Osteocyte (in vitro differentiated cells): ENCODE measurements at places on chromosomes 2 and 18. TPM values are rescaled to one million over a fixed set of nuclear protein-coding genes. Genes with fewer than 3 reads are reported as not detected.

DNA sequence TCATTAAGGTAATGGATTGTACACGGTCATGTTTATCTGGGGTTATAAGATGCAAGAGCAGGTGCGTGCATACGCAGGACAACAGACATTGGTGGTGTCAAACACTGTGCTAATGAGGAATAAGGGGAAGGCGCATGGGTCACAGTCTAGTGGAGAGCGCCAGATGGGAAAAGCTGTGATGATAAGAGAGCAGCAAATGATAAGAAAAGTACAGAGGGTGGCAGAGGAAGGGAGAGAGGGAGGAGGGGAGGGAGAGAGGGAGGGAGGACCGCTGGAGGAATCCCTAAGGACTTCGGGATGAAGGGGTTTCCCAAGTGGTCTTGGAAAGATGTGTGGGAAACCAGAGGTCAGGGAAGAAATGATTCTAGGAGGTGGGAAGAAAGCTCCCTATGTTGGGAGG lies 2.9 kb downstream of the TNFRSF11A start:
- DNase-seq, result no peak

DNA sequence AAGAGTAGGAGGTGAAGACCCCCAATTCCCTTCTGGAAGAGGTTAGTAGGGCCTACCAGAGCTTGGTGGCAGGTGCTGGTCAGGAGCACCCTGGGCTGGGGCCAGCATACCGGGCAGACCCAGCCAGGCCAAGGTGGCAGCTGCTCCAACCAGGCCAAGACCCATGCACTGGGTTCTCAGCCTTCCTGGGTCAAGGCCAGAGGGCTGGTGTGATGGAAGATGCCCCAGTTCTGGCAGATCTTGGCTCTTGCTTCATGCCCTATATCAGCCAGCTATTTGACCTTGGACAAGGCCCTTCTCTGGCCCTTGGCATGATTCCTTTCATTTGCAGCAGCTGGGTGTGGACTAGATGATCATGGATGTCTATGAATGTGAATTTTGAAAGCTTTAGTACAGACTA lies 57.7 kb downstream of the PRKCE start:
- DNase-seq, result no peak

Gene TIA1
- 176 and 179 TPM in 2 replicates for total RNA-seq

DNA sequence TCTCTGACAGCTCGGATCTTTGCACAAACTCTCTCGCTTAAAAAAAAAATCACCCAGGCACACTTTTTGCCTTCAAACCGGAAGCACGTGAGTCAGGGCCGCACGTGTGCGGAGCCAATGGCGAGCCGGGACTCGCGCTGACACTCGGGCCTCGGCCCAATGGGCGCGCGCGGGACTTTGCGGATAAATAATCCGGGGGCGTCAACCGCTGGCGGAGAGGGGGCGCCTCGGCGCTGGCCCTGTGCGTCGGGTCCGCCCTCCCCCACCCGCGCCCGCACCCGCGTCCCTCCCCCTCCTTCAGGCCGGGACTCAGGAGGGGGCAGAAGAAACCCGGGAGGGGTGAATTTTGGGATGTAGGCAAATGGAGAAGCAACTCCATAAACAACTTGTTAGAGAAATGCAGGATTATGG lies 319 bp upstream of the EN1 start:
- DNase-seq, result peak; percentile 83
